HS-27A (cell line): ENCODE measurements at places on chromosomes 2 and 18.

GRCh38 chr2:45957533-45958227 lies 306.2 kb downstream of the PRKCE start:
- no peak for DNase-seq

DNA sequence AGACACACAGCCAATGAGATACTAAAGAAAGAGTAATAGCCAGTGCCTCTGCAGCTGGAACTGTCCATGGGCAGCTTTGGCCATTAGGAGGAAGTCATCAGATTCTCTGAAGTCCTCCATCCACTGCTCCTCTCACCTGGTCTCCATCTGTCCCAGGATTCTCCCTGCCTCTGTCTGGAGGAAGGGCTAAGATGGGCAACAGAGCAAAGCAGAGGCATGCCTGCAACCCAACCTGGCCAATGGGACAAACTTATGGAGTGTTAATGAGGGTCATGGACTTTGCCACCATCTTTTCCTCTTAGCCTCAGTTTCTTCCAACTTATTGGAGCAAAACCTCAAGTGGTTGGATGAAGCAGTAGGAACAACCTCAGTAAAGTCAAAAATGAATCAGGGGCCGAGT lies 91.5 kb upstream of the SIX3 start:
- DNase-seq: no peak

DNA sequence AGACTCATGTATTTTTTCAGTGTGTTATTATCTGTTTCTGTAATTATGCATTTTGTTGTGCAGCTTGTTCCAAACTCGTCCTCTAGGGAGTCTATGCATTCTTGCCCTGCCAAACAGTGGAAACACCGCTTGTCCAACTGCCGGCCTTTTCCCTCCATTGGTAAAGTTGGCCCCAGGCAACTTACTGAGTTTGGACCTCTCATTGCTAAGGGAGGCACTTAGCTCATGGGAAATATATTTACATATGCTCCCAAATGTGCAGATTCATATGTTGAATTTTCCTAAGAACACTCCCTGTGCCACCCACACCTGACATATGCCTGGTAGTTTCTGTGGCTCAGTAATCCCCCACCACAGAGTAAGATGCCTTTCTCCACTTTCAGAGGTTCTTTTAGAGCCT lies 98.0 kb downstream of the TMEM185B start:
- DNase-seq: no peak

GRCh38 chr2:19801367-19802080 lies 100.3 kb downstream of the TTC32 start:
- peak; percentile 94 for DNase-seq

- DNase-seq: no peak
These were observed 22.7 kb upstream of the TET3 start for GRCh38 chr2:73961823-73962615.

GRCh38 chr2:138193416-138194213 lies 229.3 kb downstream of the HNMT start:
- DNase-seq: no peak

GRCh38 chr2:133811409-133812125 lies 243.3 kb upstream of the NCKAP5 start:
- DNase-seq: no peak

DNA sequence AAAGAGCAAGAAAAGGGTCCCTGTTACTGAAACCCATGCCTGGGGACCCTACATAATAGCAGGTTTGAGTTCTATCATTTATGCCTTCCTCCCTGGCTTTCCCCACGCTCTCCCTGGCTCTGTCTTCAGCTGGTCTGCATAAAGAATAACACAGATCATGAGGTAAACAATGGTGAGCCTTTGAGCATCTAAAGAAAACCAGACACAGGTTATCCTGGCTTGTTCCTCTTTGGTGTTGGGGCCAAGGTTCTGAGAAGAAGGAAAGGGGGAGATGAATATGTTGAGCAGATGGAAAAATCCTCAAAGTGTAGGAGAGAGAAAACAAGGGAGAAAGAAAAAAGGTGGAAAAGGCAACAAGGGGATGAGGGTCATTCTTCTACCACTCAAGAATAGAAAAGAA lies 127.3 kb downstream of the CABYR start:
- no peak for DNase-seq

DNA sequence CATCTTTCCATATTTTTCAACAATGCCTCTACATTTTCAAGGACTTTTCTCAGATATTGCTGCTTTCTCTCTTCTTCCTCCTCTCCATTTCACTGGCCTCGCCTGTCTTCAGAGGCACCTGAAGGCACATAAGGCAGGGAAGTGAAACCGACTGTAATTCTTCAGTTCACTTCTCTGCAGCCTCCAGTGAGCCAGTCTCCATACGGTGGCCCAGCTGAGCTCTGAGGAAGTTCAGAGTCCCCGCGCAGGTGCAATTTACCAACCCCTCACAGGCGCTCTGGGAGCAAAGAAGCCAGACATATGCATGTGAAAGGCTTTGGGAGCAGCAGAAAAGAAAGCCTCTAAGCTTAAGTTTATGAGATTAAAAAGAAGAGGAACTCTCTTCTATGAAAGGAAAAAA lies 12.4 kb downstream of the KLHL14 start:
- no peak for DNase-seq

GRCh38 chr2:25349397-25349796 lies 7.7 kb upstream of the DNMT3A start:
- no peak for DNase-seq

DNA sequence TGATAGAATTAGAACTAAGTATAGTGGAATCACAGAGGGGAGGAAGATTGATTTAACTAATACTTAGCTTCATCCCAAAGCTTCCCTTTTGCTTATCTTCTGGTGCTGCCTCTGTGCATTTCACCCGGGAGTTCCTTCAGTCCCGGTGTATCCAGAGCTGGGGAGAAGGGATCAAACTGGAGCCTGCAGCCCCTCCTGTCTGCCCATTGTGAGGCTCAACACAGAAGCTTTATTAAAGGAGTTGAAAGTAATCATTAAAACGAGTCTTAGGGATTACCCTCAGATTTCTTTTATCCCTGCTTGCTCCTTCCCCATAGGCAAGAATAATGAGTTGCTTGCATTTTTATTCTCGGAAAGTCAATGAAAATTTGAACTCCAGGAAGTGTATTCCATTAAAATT lies 739.7 kb upstream of the DDX18 start:
- no peak for DNase-seq

GRCh38 chr2:18708203-18708715 lies 118.9 kb upstream of the NT5C1B start:
- no peak for DNase-seq

GRCh38 chr2:208156439-208156838 lies 7.0 kb downstream of the CRYGA start:
- DNase-seq: no peak

DNA sequence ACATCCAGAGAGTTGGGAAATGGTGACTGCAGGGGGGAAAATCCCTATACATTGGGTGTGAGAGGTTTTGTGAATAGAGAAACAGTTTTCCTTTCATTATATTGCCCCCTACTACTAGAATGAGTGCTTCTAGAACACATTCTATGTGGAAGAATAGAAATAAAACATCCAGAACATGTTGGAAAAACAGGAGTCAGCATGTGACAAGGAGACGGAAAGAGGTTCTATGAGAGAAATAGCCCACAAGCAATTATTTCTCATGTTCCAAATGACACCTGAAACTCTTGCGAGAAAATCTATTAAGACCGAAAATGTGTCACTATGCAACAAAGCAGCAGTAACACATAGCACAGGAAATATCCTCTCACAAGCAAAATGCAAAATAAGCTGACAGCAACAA lies 202.7 kb upstream of the SPOPL start:
- no peak for DNase-seq

- DNase-seq: no peak
These were observed 21.0 kb upstream of the ADNP2 start for GRCh38 chr18:80088036-80088435.

DNA sequence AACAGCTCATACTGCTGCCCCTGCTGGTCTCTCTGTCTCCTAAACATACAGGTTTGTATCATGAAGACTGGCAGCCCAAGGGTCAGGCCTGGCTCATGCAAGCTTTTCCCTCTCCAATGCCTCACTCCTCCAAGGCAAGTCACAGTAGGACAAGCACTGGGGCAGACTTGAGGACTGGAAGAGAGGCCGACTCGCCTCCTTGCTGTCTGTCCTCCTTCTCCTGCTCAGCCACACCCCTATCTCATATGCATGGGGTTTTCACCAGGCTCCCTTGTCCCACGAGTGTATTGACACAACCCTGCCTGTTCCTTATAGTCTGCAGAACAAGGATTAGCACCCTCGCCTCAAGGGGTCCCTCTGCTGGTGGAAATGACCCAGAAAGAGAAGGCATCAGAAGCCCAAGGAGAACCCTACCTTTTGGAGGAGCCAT lies 223.7 kb downstream of the SOX11 start:
- no peak for DNase-seq

DNA sequence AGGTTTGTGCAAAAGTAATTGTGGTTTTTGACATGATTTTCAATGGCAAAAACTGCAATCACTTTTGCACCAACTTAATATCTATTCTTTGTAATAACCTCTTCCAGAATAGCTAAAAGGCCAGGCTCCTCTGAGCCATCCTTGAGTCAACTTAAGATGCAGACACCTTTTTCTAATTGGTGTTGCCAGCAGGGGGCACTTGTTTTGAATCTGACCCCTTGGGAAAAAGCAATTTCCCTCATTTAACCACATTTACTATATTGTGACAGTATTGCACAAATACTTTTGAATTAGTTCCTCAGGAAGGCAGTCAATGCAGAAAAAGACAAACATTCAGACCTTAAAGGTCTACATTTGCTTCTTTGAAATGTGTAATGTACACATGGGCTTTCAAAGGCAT lies 78.6 kb upstream of the GALNT5 start:
- no peak for DNase-seq

DNA sequence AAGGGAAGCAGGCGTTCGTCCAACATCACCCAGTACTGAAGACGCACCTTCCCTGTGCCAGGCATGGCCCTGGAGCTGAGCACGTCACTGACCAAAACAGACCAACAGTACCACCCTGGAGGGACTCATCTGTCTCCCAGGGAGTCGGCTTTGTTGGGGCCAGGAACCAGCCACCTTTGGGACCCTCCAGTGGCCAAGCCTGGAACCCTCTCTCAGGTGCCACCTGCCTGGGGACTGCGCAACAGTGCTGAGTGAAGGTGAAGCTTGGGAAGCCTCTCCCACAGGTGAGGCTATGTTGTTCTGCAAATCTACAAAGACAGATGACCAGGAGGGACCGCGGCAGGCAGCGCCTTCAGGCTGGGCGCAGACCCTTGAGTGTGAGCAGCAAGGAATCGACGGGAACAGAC lies 91.4 kb upstream of the OTOS start:
- no peak for DNase-seq

DNA sequence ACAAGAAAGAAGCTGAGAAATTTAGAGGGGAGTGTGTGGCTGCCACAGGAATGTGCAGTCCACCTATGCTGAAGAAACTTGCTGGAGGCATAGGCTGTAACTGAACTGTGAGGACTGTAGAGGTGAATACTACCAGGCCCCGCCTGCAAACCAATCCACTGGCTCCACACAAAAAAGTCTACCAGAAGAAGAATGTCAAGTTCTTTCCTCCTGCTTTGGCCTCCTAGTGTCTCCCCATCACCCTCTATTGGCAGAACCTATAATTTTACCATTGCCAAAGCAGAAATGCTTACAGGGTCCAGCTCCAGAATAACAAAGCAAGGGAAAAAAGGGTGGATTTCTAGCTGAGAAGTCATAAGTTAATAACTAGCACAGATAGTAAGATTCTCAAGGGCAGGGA lies 5.9 kb upstream of the ATP5MC3 start:
- no peak for DNase-seq

- no peak for DNase-seq
These were observed 26.4 kb downstream of the EML4 start for GRCh38 chr2:42195559-42195958.

GRCh38 chr2:8212239-8212638 lies 469.6 kb upstream of the ID2 start:
- DNase-seq: no peak

DNA sequence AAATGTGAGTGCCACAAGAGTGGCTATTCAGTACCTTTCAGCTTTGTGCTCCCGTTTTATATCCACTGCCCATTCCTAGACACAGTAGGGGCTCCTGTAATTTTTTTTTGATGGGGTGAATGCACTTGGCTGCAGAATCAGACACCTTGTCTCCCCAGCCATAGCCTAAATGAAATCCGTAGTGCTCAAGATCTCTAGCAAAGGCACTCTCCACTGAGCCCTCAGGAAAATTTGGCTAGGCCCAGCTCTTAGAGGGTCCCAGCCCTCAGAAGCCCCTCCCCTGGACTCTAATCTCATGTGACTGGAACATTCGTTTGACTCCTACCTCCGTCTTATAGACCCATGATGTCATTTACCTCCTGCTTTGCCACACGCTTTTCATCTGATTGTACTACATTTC lies 323.9 kb downstream of the SMAD2 start:
- DNase-seq: no peak

DNA sequence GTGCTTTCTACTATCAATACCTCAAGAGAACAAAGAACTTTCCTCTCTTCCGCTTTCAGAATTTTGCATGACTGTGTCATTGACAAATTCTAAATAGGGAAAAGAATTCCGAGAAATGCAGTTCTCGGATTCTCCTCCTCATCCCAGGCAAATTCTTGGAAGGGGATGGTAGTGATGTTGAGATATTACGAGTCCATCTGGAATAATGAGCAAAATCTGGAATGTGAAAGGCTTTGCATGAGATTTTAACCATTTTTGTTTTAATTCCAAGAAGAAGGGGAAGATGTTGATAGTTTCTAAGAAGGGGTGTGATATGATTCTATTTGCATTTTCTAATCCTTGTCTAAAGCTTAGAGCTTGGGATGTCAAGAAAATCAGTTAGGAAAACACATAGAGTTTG lies 127.1 kb upstream of the DOCK10 start:
- no peak for DNase-seq

GRCh38 chr2:105796131-105796638 lies 51.5 kb downstream of the NCK2 start:
- no peak for DNase-seq

DNA sequence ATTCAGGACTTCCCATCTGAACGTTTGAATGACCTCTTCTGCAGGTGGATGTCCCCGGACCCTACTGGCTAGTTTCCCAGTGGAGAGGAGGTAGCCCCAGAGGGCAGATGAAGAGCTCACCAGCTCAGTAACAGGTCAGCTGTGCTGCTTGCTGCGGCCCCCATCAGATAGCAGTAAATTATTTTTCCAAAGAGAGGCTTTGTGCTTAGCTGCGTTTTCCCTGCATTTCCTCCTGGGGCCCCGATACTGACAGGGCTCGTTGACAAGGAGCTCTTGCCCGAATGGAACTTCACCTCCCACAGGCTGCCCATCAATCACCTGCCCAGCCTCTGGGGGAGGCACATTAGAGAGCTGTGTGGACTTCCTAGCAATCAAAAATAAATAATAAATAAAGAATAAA lies 185.8 kb downstream of the DOK6 start:
- no peak for DNase-seq
